ENCODE measurements at places on chromosomes 6 and 20. TPM values are rescaled to one million over a fixed set of nuclear protein-coding genes. Genes with fewer than 3 reads are reported as not detected.

The CLIC5 gene
- 0.05 TPM for total RNA-seq

The DNAJC5 gene
- 59.5 TPM for total RNA-seq

The MUC22 gene
- total RNA-seq = not detected

The HLA-DQA1 gene
- total RNA-seq = 0.39 TPM

The CST4 gene
- total RNA-seq = not detected

The SLC17A9 gene
- 0.28 TPM for total RNA-seq

The PSMB8 gene
- total RNA-seq = 43.8 TPM

The DNAAF9 gene
- 7.4 TPM for total RNA-seq

The GSTA2 gene
- total RNA-seq = not detected

The DBNDD2 gene
- total RNA-seq = 55.4 TPM

The ZNF311 gene
- 0.39 TPM for total RNA-seq

The FNDC11 gene
- total RNA-seq = 1.3 TPM

The GNRH2 gene
- 0.49 TPM for total RNA-seq

The TXLNB gene
- total RNA-seq = not detected

The NEURL2 gene
- total RNA-seq = 3.0 TPM

The FAM83C gene
- total RNA-seq = not detected

The TRIM10 gene
- total RNA-seq = not detected

The SPDEF gene
- total RNA-seq = 1.6 TPM

The VSX1 gene
- 0.21 TPM for total RNA-seq

The SLC26A8 gene
- not detected for total RNA-seq

The GSTA3 gene
- not detected for total RNA-seq

The BPIFB1 gene
- 0.10 TPM for total RNA-seq

The DDX43 gene
- total RNA-seq = 24.9 TPM

The ZSCAN23 gene
- 1.6 TPM for total RNA-seq

The CLPSL1 gene
- total RNA-seq = not detected

The ERVFRD-1 gene
- total RNA-seq = not detected

The GATA5 gene
- total RNA-seq = 53.2 TPM

The CST11 gene
- total RNA-seq = not detected

The OPRM1 gene
- total RNA-seq = not detected

The LTA gene
- total RNA-seq = 0.72 TPM

The F13A1 gene
- 0.26 TPM for total RNA-seq

The CALHM4 gene
- total RNA-seq = not detected

The TMEM200A gene
- 0.10 TPM for total RNA-seq

The POM121L2 gene
- total RNA-seq = not detected

The HCK gene
- total RNA-seq = 0.98 TPM

The CAGE1 gene
- not detected for total RNA-seq

The MAK gene
- total RNA-seq = 0.21 TPM

The PXMP4 gene
- 12.0 TPM for total RNA-seq

The UBE2J1 gene
- total RNA-seq = 30.5 TPM

The FBXO9 gene
- 60.0 TPM for total RNA-seq

The OPN5 gene
- total RNA-seq = not detected

The SLC2A10 gene
- total RNA-seq = 1.6 TPM

The CD109 gene
- 46.1 TPM for total RNA-seq

The HLA-DRB1 gene
- 1.1 TPM for total RNA-seq

The ZSWIM1 gene
- 13.4 TPM for total RNA-seq

The TP53TG5 gene
- total RNA-seq = not detected

The PTCRA gene
- not detected for total RNA-seq

The CITED2 gene
- 210 TPM for total RNA-seq

The RAB44 gene
- total RNA-seq = not detected

The ANGPT4 gene
- not detected for total RNA-seq
